Esophagus mucosa (tissue), 1 donor: ENCODE measurements at places on chromosomes 7 and 10.

DNA sequence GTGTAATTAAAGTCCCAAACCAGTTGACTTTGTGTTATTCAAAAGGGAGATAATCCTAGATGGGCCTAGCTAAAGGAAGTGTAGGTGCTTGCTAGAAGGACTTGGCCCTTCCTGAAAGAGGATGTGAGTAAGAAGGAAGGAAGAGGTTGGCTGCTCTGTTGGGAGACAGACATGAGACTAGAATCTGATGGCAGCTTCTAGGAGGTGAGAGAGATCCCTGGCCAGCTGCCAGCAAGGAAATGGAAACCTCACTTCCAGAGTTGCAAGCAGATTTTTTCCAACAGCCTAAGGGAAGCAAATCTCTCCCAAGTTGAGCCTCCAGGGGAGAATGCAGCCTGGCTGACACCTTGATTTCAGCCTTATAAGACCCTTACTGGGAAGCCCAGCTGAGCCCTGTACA lies 368.4 kb upstream of the ZMIZ1 start:
- peak; percentile 59 for ATAC-seq

DNA sequence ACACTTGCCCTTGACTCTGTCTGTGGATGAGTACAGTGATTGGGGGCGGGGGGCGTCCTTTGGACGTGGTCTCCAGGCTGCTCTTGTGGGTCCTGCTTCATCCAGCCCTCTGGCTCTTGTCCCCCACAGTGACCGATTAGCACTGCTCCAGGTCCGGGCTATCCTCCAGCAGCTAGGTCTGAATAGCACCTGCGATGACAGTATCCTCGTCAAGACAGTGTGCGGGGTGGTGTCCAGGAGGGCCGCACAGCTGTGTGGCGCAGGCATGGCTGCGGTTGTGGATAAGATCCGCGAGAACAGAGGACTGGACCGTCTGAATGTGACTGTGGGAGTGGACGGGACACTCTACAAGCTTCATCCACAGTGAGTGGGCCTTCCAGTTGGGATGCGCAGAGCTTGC lies 18.3 kb downstream of the TACR2 start:
- peak; percentile 4 for ATAC-seq

GRCh38 chr7:35753761-35754603 lies 46.9 kb upstream of the SEPTIN7 start:
- no peak for ATAC-seq

GRCh38 chr7:97025983-97026714 lies 1.5 kb upstream of the DLX5 start:
- ATAC-seq, result no peak

DNA sequence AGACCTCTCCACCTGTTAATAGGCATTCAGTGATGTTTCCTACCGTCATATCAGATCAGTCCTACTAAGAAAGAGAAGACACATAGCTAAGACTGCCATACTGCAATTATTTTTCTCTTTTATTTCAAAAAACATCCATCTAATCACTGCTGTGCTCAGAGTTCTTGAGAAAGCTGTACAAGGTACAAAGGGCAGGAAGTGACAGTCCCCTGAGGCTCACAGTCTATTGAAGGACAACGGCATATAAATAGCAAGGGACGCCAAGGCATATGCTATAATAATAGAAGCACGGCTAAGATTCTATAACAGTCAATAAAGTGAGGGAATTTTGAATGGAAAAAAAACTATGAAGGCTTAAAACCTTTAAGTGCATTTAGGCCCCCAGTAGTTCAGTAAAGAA lies 415.3 kb upstream of the NRP1 start:
- no peak for ATAC-seq

GRCh38 chr7:2530071-2530987 lies 10.8 kb downstream of the LFNG start:
- ATAC-seq, result peak; percentile 6

DNA sequence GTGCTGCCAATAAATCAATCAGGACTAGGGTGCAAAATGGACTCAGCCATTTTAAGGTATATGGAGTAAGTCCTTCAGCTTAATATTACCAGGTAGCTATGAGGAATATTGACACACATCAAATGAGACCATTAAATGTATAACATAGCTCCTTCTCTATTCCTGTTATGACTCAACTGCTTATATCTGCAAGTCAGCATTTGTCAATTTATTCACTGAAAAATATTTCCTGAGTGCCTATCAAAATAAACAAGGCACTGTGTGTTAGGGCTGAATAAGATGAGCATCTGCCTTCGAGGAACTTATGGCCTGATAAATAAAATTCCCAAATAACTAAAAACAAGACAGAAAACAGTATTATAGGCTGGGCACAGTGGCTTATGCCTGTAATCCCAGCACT lies 113.8 kb downstream of the CDK6 start:
- ATAC-seq, result no peak

DNA sequence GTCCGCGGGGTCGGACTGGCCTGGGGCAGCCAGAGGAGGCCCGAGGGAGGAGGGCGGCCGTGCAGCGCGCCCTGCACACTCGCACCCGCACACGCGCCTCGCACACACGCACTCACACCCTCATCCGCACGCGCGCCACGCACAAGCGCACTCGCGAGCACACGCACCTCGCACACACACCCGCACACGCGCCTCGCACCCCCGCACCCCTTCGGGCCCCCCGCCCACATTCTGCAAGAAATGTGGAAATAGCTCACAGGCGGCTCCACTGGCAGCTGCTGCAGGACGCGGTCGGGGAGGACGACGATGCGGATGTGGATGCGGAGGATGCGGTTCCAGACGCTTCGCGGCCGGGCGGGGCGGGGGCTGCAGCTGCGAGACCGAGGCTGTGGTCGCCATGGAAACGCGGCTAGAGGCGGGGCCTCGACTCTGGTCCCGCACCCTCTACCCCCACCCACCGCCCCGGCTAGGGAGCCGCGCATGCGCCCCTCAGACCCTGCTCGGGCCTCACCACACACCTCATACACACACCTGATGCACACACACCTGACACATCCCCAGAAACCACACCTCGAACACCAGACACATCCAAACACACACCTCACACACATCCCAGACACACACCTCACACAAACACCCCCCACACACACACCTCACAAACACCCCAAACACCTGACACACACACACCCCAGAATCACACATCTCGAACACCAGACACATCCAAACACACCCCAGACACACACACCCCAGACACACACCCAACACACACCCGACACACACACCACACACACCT lies at the start of gene CALY:
Gene CALY, minus strand, starts transcription at position 320 of the 793 bp plus-strand sequence. CDS start 7,907 bp downstream, outside the sequence.
- ATAC-seq, result peak; percentile 24

GRCh38 chr7:70500261-70500660 lies 631.7 kb upstream of the GALNT17 start:
- no peak for ATAC-seq

DNA sequence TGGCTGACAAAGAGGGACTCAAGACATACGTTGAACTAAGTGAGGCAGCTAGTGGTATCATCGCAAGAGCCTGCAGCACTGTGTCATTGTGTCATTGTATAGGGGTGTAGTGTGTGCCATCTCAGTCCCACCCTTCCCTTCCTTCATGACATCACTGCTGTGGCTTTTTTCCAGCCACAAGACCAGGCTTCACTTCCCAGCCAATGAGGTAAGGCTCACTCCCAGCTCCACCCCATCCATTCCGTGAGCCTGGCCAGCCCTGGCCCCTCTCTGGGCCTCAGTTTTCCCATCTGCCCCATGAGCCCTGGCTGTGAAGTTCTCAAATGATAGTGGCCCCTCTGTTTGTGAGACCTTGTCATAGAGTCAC lies 134.3 kb upstream of the ZMIZ1 start:
- ATAC-seq, result peak; percentile 67

DNA sequence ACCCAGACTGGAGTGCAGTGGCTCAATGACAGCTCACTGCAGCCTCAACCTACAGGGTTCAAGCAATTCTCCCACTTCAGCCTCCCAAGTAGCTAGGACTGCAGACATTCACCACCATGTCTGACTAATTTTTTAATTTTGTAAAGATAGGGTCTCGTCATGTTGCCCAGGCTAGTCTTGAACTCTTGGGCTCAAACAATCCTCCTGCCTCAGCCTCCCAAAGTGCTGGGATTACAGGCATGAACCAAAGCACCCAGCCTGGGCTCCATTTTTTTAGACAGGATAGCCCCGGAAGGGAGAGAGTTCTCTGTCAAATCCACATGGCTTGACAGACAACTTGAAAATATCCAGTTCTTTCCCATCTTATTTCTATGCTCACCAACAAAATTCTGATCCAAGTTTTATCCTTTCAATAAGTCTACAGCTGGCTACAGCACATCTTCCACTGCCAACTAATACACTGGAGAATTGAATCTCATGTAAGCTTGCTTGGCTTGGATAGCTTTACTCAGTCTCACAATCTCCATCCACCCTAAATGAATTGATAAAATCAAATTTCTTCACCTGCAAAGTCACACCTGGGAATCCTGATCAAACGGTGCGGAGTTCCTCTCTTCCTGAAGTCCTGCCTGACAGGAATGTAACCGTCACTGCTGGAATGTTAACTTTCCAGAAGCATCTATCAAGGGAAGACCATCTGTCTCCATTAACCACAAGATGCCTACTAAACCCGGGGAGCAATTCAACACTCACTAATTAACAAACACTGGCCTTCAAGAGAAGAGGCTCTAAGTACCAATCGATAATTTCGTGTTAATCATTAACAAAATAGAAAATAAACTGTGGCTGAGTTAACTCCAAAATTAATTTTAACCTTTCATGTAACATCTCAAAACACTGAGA lies 239.7 kb upstream of the MKLN1 start:
- no peak for ATAC-seq
